Inflammatory macrophage (primary cell): ENCODE measurements at places on chromosomes 3 and 15.
A peak's percentile ranks its signal among the peaks of the same experiment; 100 is the strongest.

DNA sequence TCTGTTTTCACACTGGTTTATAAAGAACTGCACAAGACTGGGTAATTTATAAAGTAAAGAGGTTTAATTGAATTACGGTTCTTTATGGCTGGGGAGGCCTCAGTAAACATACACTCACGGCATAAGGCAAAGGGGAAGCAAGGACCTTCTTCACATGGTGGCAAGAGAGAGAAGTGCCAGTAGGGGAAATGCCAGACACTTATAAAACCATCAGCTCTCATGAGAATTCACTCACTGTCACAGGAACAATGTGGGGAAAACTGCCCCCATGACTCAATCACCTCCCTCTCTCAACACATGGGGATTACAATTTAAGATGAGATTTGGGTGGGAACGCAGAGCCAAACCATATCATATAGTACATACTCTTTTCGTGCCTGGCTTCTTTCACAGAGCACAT, 42.4 kb downstream of the MAP2K1 start:
- peak; percentile 82 for DNase-seq

GRCh38 chr3:67327582-67327981, 326.8 kb downstream of the SUCLG2 start:
- no peak for DNase-seq

DNA sequence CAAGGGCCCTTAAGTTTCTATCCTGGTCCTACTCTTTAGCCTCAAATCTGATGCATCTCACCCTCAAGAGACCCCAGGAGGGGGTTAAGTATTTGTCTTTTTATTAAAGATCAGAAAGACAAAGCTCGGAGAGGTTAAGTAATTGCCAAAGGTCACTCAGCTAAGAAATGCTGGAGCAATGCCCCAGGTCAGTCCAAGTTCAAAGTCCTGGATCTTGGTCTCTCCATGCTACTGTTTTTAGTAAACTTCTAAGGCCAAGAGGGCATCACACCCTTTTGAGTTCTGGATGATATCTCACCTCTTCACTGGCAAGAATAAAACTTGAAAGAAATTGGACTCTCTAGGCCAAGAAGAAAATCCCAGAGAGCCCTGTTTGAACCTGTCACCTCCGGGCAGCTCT, 488.6 kb downstream of the MAGI1 start:
- DNase-seq: no peak

GRCh38 chr3:14286887-14287500, 108.4 kb downstream of the LSM3 start:
- no peak for DNase-seq

DNA sequence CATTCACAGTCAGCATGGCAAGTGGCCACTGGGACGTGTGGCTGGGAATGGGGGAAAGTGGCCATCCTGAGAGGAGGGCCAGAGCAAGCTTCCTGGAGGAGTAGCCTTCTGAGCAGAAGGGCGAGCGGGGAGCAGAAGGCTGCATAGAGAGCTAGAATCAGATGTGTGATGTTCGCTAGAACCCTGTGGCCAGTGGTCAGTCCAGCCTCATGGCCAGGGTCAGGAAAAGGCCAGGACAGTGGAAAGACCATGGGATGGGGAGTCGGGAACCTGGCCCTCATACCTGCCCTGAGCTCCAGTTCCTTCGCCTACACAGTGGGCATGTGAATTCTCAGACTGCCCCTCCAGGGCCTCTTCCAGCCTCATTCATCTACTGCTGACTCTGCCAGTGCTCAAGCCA, 102.4 kb downstream of the DNAJB8 start:
- DNase-seq: no peak

DNA sequence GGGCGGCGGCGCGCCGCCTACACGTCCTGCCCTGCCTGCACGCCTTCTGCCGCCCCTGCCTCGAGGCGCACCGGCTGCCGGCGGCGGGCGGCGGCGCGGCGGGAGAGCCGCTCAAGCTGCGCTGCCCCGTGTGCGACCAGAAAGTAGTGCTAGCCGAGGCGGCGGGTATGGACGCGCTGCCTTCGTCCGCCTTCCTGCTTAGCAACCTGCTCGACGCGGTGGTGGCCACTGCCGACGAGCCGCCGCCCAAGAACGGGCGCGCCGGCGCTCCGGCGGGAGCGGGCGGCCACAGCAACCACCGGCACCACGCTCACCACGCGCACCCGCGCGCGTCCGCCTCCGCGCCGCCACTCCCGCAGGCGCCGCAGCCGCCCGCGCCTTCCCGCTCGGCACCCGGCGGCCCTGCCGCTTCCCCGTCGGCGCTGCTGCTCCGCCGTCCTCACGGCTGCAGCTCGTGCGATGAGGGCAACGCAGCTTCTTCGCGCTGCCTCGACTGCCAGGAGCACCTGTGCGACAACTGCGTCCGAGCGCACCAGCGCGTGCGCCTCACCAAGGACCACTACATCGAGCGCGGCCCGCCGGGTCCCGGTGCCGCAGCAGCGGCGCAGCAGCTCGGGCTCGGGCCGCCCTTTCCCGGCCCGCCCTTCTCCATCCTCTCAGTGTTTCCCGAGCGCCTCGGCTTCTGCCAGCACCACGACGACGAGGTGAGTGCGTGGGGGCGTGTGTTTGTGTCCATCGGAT, 602 bp downstream of the TRIM71 start:
- DNase-seq: peak; percentile 32

DNA sequence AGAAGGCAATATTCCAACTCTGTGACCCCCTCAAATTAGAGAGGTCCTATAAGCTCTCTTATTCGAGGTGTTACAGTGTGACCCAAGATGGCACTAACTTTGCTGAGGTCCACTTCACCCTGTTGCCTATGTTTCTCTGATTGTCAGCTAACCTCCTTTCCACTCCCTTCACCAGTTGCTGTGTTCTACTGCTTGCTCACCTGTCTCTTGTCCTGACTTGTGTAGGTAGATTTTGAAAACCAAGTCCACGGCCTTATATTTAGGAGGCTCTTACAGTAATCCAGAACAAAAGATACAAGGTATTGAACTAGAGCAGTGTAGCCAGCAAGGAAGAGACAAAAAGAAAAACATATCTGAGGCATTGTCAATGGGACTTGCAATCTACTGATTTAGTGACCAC, 20.1 kb upstream of the GSK3B start:
- no peak for DNase-seq

GRCh38 chr3:278300-279064, 81.9 kb downstream of the CHL1 start:
- no peak for DNase-seq

- DNase-seq: peak; percentile 49
Observed at GRCh38 chr3:126245811-126246727, 65.7 kb upstream of the ALDH1L1 start.

DNA sequence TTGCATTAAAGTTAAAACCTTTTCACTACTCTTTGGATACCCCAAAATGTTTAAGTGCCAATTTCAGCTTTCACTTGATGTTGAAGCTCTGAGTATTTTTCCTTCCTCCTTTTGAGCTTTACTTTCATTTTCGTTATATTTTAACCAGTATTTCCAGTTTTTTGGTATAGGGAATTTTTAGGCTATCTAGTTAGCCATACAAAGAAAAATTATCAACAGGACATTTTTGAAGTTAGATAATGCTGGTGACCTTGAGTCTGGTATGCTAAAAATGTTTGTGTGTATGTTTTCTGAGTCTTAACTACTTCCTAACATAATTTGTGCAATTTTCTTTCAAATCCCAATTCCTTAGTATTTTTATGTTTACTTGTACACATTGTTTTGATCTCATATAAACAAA, 284.8 kb downstream of the OTOL1 start:
- DNase-seq: peak; percentile 6

DNA sequence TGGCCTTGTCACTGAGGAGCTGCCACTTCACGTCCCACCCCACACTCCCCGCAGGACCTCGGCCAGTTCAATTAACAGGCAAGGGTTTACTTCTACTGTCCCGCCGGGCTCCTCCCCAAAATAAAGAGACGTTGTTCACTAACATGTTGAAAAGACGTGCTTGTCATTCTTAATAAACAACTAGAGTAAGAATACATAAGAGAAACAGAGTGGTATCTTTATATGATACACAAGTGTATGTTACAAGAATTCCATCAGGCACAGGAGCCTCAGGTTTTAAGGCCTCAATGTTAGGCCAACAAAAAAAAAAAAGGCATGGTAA, 326 bp upstream of the IMPDH2 start:
- DNase-seq: no peak

DNA sequence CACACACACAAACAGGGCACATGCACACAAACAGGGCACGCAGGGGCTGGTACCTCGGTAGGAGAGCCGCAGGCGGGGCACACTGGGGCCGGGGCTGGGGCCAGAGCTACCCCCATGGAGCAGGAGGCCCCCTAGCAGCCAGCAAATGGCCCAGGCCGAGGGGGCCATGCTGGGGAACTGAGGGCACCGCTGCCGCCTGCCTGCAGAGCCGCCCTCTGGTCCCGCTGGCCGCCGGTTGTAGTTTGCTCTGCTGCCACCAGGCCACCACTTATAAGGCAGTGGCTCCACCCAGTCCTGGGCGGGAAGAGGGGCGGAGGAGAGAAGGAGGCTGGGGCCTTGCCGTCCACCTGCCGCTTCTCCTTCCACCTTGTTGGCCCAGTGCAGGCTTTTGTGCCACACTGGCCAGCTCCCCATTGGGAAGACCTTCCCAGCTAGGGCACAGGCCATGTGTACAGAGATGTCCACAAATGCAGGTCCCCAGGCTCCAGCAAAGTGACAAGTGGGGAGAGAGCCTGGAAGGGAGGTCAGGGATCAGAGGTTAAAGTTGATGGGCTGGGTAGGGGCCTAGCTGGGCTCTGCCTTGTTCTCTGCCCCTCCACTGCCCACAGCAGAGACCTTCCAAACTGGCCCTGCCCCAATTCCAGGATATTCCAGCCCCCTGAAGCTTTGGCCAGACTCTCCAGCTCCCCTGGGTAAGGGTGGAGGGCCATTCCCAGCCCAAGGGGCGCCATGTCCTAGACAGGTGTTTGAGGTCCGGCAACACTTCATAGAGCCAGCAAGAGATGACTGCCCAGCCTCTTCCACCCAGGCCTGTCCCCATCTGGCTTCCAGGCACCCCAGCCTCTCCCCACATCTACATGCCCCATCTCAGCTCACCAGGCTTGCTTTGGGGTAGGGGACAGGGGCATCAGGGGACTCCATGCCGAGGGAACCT, at the start of gene SEMA3G:
SEMA3G (minus strand) TSS at position 244 of the 934 bp plus-strand sequence; CDS start at position 168, 76 bp downstream.
- DNase-seq: peak; percentile 81

GRCh38 chr3:143278721-143279120, 159.2 kb downstream of the CHST2 start:
- DNase-seq: no peak

- no peak for DNase-seq
Observed at GRCh38 chr3:20905210-20905805, 719.3 kb upstream of the SGO1 start.

- no peak for DNase-seq
Observed at GRCh38 chr3:187210545-187211327, 13.4 kb downstream of the RTP1 start.

GRCh38 chr3:44232407-44232806, 9.3 kb upstream of the TOPAZ1 start:
- DNase-seq: peak; percentile 17

DNA sequence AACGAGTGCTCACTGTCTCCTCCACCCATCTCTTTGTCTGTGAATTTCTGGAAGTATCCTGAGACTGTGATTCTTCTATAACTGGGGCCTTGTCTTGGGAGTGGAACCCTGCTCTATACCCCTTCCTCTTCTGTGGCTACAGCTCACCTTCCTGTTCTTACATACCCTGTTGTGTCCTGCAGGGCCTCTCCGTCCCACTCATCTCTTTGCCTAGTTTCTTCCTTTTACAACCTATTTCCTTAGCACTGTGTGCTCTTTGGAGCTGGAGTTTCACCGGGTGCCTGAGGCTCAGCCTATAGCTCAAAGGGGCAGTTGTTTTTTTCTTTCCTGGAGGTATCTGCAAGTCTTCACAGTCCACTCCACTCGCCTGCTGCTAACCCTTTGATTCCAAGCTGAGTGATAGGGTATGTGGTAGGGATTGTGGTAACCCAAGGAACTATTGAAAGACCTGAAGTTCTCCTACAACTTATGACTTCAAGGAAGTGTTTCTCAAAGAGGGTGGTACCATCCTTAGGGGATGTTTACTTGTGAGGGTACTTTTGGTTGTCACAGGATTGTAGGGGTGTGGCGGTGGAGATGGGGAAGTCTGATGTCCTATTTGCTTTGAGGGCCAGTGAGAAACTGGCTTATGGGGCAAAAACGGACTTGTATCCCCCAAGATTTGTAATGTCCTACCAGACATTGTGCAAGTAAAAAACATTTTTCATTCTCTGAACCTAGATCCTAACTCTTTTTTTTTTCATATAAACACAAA, 66.6 kb upstream of the ARL8B start:
- peak; percentile 90 for DNase-seq

DNA sequence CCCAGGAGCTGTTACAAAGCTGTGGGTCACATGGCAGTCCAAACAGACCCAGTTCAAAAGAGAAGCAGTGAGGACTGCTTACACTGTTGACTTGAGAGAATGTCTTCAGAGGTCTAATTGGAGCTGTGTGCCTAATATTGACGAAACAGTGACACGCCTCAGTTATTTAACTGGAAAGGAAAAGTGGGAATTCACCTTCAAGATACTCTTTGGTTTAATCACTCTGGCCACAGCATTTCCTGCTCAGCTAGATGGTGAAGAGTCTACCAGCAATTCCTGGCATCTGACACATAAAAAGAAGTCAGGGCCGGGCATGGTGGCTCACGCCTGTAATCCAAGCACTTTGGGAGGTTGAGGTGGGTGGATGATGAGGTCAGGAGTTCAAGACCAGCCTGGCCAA, 326.4 kb downstream of the SV2B start:
- DNase-seq: no peak

GRCh38 chr3:126867863-126868200, 115.1 kb upstream of the PLXNA1 start:
- DNase-seq: no peak

- DNase-seq: no peak
Observed at GRCh38 chr3:117692416-117692995, 982.9 kb downstream of the TUSC7 start.

GRCh38 chr3:33060609-33061337, 36.2 kb downstream of the GLB1 start:
- no peak for DNase-seq

- no peak for DNase-seq
Observed at GRCh38 chr15:29110176-29110575, 159.4 kb downstream of the NSMCE3 start.

GRCh38 chr3:184696697-184697096, 15.2 kb downstream of the MAGEF1 start:
- no peak for DNase-seq

DNA sequence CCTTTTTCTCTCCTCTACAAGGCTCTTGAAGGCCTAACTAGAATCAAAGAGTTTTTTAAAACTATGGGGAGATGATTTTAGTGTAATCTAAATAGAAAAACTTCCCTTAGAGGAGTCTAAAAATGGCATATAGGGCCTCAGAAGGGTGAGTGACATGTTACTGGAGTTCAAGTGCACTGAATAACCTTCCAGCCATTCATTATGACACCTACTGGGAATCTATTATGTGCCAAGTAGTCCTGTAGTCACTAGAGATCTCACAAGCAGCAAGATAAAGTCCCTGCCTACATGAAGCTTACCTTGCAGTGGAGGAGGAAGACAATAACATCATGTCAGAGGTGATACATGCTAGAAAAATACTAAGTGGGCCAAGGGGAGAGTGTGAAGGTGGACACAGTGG, 96.1 kb downstream of the OXNAD1 start:
- no peak for DNase-seq
